ENCODE measurements at places on chromosomes 6 and 20.

DNA sequence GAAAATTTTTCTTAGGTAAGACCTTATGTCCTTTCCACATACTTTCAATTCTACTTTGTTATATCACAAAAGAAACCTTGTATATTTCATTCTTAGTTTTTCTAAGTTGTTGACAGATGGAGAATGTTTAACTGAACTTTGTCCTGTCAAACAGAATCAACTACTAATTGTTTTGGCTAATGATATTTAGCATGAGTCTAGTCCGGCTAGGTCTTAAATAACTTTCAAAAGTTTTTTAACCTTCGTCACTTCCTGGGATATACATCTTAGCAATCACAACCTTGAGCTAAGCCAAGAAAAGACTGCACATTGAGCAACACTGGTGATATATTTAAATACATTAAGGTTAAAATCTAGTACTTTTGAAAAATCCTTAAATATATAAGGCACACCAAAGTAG, 62.9 kb upstream of the RUNX2 start:
- DNase-seq: no peak

DNA sequence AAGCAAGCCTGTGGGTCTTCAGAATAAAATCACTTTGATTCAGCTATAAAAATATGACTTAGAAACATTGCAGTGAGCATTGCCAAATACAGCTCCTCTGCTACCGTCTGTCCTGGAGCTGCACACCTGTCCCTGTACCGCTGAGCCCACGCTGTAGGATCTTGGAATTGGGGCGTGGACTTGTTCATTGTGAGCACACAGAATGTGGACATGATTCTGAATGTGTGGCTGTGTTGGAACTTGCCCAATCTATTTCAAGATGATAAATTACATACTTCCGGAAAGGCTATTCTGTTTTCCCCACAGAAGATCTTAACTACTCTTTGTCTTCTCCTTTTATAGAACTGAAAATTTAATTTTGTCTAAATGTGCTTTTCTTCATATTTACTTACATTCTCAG, 107.3 kb downstream of the UST start:
- DNase-seq: no peak

DNA sequence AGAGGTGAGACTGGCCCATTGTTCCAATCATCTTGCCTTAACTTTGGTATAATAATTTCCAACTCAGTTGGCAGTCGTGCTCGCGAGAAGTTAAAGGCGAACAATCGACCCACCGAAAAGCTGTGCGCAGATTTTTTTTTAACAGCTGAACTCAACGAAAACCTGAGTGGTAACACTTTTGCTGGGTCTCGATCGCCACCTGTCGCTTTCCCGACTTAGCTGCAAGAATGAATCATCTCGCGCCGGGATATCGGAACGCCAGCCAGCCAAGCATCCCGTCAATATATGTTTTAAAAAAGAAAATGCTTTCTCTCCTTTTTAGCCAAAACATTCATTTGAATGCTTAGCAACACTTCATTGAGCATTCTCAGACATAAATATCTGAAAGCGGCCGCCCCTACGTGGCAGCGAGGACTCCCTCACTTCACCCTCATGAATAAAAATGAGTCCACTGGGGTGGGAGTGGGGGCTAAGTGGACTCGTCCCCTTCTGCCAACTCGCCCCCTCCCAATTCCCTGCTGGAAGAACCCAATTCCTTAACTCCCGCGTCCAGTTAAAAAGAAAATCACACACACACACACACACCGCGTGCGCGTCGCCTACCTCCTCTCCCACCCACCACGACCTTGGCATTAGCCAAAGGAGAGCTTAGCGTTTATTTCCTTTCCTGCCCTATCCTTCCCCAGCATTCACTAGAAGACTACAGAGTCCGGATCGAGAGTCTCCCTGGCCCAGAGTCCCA, 1.5 kb downstream of the COL12A1 start:
- no peak for DNase-seq

DNA sequence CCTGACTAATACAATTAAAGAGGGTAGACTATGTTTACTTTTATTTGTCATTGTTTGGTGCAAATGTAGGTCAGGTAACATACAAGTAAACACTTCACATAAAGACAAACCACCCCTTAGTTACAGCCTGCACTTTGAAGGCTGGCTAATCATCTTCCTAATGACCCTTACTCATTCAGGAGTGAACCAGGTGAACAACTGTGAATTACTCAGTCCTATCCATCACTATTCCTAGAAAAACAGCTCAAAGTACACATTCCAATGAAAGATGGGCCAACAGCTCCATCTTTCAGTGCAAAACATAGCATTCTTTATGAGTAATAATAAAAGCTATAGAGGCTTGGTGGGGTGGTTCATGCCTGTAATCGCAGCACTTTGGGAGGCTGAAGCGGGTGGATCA, 78.2 kb downstream of the FRK start:
- no peak for DNase-seq
